Progenitor cell of endocrine pancreas (in vitro differentiated cells): ENCODE measurements at places on chromosomes 3 and 15.
A peak's percentile ranks its signal among the peaks of the same experiment; 100 is the strongest.

DNA sequence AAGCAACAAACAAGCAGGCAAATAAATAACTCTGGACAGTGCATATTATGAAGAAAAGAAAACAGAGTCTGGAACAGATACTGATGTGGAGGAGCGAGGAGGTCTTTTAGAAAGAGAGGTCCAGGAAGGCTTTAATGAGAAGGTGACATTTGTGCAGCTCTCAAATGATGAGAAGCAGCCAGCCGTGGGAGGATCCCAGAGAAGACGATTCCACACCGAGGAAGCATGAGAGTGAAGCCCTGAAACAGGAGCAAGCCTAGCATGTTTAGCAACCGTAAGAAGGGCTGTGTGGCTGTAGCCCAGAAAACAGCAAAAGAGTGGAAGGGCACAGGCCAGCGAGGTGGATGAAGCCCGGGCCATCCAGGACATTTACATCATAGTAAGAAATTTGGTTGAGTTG, 93.1 kb downstream of the RAD18 start:
- no peak overlapping the region for H3K4me3 ChIP-seq
- H3K36me3 ChIP-seq: no peaks in the 10 kb centered on the region
- H3K4me1 ChIP-seq: peaks cover 1% of the 10 kb centered on the region
- DNase-seq: no peak

GRCh38 chr3:167783781-167784180, 48.3 kb downstream of the SERPINI1 start:
- H3K27me3 ChIP-seq: no peaks in the 10 kb centered on the region
- H3K4me3 ChIP-seq: no peak overlapping the region
- H3K4me1 ChIP-seq: peaks cover 8% of the 10 kb centered on the region
- no peak overlapping the region for H3K27ac ChIP-seq
- no peak for DNase-seq
- H3K36me3 ChIP-seq: no peaks in the 10 kb centered on the region

DNA sequence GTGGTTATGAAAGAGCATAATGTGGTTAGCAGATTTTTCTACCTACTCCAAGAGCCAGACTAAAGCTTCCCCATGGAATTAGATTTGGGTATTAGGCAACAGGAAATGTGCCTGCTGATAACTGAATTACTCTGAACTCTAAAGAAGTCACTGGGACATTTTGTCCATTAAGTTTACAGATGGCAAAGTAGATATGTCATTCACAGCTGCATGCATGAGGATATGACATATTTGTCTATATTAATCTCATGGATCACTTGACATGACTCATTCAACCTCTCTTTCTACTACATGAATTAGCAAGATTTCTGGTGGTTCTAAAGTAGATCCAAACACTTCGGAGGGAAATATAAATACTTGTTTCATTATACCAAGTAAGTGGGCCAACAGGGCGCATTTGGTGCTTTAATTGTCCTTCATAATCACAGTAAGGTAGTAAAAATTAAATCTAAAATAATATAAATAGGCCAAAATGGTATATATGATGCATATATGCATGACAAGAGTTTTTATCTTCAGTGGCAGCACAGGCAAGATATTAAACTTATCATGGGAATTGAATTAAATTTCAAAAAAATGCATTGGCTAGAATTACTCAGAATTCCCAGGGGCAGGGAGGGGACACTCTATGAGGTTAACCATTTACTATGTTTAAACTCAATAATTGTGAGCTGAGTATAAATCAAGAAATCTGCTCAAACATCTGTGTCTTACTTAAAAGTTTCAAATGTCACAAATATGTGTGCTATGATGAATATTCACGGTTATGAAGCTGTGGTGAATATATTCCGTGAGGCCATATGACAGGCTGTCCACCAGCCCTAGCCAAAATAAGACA, 365.3 kb upstream of the KCNMB2 start:
- H3K27ac ChIP-seq: peak overlapping the region; percentile 59
- H3K27me3 ChIP-seq: no peaks in the 10 kb centered on the region
- H3K4me3 ChIP-seq: no peak overlapping the region
- H3K36me3 ChIP-seq: no peaks in the 10 kb centered on the region
- no peak for DNase-seq

- H3K4me3 ChIP-seq: no peak overlapping the region
- H3K4me1 ChIP-seq: peaks cover 19% of the 10 kb centered on the region
- DNase-seq: no peak
- no peak overlapping the region for H3K27ac ChIP-seq
- H3K27me3 ChIP-seq: peaks cover 20% of the 10 kb centered on the region
These were observed 6.0 kb downstream of the CLCN2 start for GRCh38 chr3:184355261-184356040.

- H3K27me3 ChIP-seq: no peaks in the 10 kb centered on the region
- peaks cover 4% of the 10 kb centered on the region for H3K4me1 ChIP-seq
- no peaks in the 10 kb centered on the region for H3K36me3 ChIP-seq
These were observed 100.1 kb downstream of the VGLL3 start for GRCh38 chr3:86890741-86891396.

GRCh38 chr15:37142371-37142770, 42.0 kb upstream of the MEIS2 start:
- no peak overlapping the region for H3K4me3 ChIP-seq
- no peak for DNase-seq
- H3K4me1 ChIP-seq: peaks cover 9% of the 10 kb centered on the region
- H3K27me3 ChIP-seq: no peaks in the 10 kb centered on the region
- no peaks in the 10 kb centered on the region for H3K36me3 ChIP-seq
- H3K27ac ChIP-seq: no peak overlapping the region

GRCh38 chr15:87224404-87224803, 1032.1 kb downstream of the NTRK3 start:
- H3K36me3 ChIP-seq: no peaks in the 10 kb centered on the region
- H3K4me1 ChIP-seq: no peaks in the 10 kb centered on the region
- H3K27me3 ChIP-seq: no peaks in the 10 kb centered on the region
- no peak overlapping the region for H3K27ac ChIP-seq
- no peak overlapping the region for H3K4me3 ChIP-seq

DNA sequence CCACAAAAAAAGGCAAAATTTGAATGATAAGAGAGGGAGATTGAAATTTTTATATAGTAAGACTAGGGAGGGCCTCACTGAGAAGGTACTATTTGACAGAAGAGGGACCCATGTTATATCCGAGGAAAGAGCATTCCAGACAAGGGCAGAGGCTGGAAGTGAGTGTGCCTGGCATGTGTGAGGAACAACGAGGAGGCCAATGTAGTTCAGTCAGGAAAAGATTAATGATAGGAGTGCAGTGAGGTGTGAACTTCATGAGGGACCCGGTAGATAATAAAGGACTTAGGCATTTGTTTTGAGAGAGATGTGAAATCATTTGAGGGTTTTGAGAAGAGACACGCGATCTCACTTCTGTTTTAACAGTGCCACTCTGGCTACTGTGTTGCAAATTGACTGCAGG, 36.3 kb downstream of the ASTE1 start:
- peak overlapping the region; percentile 27 for H3K27ac ChIP-seq
- no peak for DNase-seq
- H3K4me1 ChIP-seq: no peaks in the 10 kb centered on the region
- peaks cover 10% of the 10 kb centered on the region for H3K36me3 ChIP-seq

- peaks cover 1% of the 10 kb centered on the region for H3K36me3 ChIP-seq
- DNase-seq: no peak
- H3K27me3 ChIP-seq: no peaks in the 10 kb centered on the region
- H3K4me1 ChIP-seq: peaks cover 15% of the 10 kb centered on the region
- H3K27ac ChIP-seq: no peak overlapping the region
These were observed 5.7 kb downstream of the KLHDC8B start for GRCh38 chr3:49177073-49177472.
